ENCODE measurements at places on chromosomes 12 and 14.

GRCh38 chr12:94622475-94622874 lies 27.9 kb downstream of the TMCC3 start:
- no peak for DNase-seq

GRCh38 chr14:95250140-95250769 lies 69.5 kb downstream of the CLMN start:
- no peak for DNase-seq

DNA sequence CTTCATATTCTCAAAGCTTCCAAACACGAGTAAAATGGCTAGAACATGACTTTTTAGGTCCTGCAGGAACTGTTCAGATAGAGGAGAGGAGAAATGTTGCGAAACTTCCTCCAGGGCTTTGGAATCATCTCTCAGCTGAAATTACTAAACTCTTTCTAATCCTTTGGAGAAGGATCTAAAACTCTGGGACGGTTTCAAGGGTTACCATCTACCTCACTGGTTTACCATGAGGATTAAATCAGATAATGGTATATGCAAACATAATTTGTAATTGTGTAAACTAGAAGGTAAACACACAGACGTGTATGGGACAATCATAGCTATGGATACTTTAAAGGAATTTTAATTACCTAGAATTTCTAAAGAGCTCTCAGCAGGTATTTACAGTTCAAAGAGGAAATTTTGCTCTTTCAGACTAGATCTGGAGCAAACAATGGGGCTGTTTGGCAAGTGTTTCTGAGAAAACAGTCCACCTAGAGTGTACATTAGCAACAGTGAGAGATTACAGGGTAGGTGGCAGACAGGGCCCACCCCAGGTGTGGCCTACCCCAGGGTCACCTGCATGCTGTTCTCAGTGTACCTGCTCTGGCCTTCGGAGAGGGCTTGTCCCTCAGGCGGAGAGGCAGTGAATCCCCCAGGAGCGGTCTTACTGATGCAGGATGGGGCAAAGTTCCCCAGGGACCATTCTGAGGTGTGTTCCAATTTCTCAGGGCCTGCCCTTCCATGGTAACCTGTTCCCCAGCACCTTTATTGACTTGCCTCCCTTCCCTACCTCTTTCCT lies 124.7 kb upstream of the MAX start:
- DNase-seq: no peak

GRCh38 chr14:81144824-81145603 lies 75.7 kb downstream of the GTF2A1 start:
- no peak for DNase-seq

- no peak for DNase-seq
Observed at GRCh38 chr14:21868442-21869046, 194.9 kb upstream of the OR4E1 start.

GRCh38 chr12:49428793-49429192 lies 61.5 kb downstream of the SPATS2 start:
- DNase-seq: no peak

DNA sequence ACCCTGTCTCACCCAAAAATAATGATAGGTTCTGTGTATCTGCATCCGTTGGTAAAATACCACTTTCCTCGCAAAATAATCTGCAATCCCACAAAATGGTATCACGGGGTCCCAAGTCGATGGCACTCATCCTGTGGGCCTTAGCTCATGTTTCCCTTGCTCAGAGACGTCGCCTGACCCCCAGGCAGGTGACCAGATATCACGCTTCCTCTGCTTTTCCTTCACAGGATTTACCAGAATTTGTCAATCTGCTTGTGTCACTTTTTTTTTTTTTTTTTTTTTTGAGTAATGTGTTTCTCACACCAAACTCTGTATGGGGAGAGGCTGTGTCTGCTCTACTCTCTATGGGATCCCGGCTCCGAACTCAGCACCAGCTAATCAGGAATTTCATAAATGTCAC lies 162.7 kb downstream of the PRKCH start:
- no peak for DNase-seq

- no peak for DNase-seq
Observed at GRCh38 chr14:101004176-101004575, 100.7 kb upstream of the RTL1 start.

DNA sequence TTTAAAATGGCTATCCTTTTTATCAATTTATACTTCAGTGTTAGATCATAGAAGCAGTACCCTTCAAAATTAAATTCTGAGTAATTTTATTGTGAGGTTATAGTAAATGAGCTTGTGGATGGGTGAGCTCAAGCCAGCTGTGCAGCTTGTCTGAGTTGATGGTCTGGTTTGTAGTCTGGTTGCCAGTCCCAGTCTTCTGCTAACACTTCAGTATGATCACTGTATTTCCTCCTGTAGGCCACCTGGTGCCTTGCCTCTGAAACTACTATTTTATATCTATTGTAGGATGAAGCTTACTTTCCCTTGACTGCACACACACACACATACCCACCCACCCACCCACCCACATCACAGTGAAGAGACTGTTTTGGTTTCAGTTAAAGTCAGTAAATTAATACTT lies 496.4 kb downstream of the PCNX1 start:
- DNase-seq: no peak

GRCh38 chr14:89586258-89587135 lies 169.5 kb upstream of the FOXN3 start:
- DNase-seq: no peak

DNA sequence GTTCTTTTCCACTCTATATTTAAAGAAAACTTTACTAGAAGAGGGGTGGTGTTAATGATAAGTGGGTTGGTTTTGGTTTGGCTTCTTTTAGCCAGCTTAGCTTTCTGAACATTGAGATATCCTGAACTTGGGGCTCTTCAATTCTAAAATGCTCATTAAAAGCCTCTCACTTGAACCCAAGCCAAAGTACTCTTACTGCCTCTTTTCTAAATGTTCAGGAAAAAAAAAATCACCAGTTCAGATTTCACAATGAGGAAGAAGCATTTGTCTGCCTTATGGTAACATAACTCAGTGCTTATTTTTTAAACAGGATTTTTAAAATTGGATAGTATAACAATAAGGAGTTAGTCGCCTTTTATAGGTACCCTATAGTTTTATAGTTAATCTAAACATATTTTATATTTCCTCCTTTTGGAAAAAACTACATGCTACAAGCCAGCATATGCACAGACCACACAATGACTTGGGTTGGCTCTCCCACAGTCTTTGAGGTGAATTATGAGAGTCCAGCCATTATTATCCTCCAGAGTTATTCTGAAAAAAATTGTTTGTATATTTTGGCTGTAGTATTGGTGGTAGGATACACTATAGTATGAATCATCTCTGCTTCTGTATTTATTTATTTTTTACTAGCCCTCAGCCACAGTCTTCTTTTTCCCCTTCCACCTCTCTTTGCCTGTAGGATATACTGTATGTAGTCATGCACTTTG lies 195.5 kb upstream of the TMPO start:
- no peak for DNase-seq

GRCh38 chr14:94343238-94344005 lies 20.3 kb upstream of the SERPINA6 start:
- no peak for DNase-seq

DNA sequence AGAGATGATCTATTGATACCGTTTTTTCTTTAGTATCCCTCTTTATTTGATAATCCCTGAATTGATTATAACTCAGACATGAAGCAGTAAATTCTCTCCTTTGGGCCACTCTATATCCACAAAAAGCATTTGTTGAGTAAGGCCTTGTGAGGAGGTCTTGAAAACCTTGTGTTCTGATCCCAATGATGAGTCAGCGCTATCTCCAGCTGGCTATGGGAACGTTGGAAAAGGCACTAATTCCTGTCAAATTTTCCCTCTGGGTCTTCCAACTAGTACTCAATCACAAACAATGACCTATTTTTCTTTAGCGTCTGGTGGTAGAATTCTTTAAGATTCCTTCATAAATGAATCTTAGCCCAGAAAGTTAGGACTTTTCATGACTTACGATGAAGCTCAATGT lies 168.4 kb upstream of the LRIG3 start:
- DNase-seq: no peak

DNA sequence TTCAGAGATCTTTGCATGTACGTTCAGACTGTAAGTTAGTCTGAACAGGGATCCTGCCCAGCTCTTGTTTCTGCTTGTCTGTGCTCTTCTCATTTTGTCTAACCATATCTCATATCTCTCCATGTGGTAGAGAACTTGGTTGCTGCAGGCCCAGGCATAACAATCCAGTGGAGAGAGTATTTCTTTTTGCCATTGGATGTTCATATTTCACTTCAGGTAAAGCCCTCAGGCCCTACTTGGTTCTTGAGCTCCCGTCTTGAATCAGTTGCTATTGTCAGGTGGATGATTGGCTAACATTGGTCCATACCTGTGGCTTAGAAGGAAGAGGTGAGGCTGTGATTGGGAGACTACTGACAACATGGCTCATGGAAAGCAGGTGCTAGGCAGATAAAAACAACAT lies 357.7 kb upstream of the FLRT2 start:
- no peak for DNase-seq

DNA sequence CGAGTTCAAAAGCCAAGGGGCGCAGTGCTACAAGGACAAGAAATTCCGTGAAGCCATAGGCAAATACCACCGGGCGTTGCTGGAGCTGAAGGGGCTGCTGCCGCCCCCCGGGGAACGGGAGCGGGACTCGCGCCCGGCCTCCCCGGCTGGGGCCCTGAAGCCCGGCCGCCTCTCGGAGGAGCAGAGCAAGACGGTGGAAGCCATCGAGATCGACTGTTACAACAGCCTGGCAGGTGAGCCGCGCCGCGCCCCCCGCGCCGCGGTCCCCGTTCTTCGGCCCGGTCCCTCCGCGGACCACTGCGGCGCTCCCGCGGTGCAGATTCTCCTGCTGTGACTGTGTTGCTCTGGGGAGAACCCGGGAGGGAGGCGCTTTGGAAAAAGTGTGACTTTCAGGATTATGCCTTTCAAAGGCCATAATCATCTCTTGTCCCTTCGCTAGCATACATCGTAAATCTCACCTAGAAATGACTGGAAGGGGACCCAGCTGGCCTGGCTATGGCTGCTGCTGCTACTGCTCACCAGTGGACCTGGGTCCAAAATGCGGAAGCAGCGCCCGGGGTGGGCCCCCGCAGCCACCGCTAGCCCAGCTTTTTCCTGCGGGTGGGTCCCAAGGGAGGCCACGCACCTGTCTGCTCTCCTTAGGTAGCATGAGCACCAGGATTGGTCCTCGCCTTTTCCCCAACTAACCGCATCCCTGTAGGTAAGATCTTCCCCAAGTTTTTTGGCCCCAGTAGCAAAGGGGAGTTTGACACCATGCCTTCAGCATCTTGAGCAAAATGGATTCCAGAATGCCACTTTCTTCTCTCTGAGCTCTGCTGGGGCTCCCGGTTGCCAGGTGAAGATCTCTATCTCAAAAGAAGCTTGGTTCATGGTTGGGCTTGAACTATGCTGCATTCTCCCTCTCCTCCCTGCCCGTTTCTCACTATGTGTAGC lies 853 bp downstream of the TTC9 start:
- no peak for DNase-seq

DNA sequence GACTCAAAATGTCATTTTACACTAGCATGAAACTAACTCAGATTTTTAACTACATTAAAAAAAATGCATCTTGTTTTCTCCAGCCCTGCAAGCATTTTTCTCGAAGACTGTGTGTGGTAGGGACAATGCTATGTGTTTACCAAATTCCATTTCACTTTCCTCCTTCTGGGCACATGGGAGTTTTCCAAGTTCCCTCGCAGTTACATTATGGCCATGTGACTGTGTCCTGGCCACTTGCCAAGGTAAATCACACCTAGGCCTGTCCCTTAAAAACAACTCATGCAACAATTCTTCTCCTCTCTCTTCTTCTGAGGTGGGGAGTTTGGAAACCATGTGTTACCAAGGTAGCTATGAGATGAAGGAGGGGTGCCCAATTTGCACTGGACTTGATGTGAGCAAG lies 108.7 kb downstream of the SYT10 start:
- DNase-seq: no peak

DNA sequence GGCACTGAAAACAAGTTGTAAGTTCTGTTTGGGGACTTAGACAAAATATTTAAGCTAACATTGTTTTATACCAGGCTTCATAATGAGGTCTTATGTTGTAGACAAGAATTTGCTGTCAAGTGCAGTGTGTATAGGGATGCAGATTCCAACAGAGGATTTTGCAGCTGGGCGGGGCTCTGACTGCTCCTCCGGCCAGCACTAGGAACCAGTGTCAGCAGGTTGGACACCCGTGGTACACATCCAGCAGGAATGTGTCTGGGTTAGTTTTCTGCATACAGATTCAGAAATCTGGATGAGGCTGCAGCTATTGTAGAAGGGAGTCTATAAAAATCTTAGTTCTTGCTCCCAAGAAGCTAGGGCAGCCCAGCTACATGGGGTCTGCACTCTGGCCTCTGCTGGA lies 194.3 kb upstream of the RBM19 start:
- DNase-seq: no peak

GRCh38 chr12:48119078-48119833 lies at the start of gene PFKM:
PFKM (plus strand) TSS chr12:48119364; CDS start chr12:48122775, 3,411 bp downstream.
- DNase-seq: peak; percentile 67

GRCh38 chr12:11621797-11622423 lies 27.6 kb upstream of the ETV6 start:
- no peak for DNase-seq

- peak; percentile 70 for DNase-seq
Observed at GRCh38 chr12:112005419-112006395, 7.3 kb downstream of the TMEM116 start.

- DNase-seq: no peak
Observed at GRCh38 chr14:76081642-76082041, 70.1 kb upstream of the GPATCH2L start.

DNA sequence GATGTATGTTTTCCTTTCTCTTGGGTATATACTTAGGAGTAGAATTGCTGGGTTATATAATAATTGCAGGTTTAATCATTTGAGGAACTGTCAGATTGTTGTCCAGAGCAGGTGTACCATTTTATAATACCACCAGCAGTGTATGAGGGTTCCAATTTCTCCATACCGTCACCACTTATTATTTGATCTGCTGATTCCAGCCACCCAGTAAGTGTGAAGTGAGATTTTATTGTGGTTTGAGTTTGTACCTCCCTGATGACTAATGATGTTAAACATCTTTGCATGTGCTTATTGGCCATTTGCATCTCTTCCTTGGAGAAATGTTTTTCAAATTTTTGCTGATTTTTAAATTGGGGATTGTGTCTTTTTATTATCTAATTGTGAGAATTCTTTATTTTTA lies 15.1 kb downstream of the NCKAP5L start:
- no peak for DNase-seq

- no peak for DNase-seq
Observed at GRCh38 chr12:130965668-130966067, 12.0 kb downstream of the ADGRD1 start.

DNA sequence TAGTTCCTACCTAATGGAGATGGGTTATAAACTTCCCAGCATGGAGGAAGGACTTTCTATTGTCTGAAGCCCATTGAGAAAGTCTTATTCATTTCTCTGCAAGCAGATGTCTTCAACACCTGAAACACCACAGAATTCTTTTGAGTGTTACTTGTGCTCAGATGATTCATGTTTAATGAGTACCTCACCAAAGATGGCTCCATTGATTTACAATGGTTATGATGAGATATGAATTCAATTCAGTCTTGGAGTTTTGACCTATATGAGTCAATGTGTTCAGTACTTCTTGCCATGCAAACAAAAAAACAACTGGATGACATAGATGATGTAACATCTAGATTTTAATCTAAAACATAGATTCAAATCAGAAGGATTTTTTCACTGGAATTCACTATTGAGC lies 15.4 kb upstream of the PAWR start:
- no peak for DNase-seq

- DNase-seq: no peak
Observed at GRCh38 chr14:51092965-51093364, 1.9 kb downstream of the TRIM9 start.

GRCh38 chr12:77998236-77998786 lies 167.6 kb downstream of the NAV3 start:
- DNase-seq: no peak
